ENCODE measurements at places on chromosomes 3 and 15.

DNA sequence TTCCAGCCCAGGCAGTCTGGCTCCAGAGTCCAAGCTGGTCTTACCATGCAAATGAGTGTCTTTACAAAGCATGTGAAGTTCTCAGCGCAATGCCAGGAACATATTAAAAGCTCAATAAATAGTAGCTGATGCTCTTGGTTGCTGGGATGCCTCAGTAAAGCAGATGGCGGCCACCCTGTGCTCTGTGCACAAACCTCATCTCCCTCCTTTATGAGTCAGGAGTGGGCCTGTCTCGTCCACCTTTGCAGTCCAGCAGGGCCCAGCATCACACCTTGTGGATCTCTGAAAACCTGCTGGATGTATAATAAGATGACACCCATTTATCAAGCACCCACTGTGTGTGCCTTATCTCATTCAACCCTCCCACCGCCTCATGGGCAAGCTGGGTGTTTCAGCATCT is 42.7 kb downstream of the FAM174B start:
- DNase-seq, result no peak

DNA sequence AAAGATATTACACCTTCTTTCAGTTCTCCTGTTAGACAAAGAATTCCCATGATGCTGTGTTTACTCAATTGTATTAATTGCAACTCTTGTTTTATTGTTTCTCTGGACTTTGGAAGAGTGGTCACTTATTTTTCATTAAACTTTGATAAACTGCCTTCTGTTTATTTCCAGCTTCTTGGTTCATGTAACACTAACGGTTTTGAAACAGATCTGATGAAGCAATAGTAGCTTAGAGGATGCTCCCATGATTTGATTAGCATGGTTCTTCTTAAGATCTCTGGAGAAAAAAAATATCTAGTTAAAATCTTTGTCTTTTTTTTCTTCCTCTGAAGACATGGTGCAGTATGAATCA is 90.1 kb downstream of the FNDC3B start:
- no peak for DNase-seq

DNA sequence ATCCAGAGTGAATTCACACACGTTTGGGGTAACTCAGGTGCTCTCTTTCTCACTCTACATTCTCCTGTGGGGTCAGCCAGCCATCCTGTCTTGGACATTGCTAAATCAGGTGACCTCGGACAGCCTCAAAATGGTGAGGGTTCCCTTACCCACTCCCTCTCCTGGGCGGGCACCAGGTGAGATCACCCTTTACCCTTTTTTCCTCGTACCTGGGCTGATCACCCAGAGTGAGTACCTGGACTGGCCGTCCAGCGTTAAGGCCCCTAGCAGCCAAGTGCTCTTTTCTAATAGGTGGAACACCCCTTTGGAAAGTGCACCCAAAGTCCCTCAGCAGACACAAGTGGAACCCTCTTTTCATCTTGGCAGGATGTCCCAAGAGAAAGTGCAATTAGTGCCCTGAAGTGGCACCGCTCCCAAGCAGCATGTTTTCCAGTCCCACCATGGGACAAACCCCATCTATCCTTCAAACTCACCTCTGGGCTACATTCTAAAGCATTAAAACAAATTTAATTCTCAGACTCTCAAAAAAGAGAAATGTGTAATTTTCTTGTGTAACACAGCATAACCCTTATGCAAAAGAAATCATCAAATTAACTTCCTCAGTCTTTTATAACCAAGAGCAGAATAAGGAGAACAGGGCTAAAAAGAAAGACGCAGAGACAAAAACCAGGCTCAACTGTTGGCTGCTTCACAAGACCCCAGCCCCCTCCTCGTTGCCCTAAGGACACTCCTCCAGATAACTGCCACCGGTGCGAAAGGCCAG is 20.7 kb downstream of the TRANK1 start:
- no peak for DNase-seq

DNA sequence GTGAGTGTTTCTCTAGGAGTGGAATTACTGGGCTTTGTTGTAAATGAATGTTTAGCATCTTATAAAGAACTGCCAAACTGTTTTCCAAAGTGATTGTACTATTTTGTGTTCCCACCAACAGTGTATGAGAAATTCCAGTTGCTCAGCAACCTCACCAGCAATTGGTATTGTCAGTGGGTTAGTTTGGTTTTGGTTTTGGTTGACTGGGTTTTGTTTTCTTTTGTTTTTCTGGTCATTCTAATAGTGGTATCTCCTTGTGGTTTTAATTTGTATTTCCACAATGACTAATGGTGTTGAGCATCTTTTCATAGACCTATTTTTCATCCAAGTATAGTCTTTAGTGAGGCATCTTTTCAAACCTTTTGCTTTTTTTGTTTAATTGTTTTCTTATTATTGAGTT is 27.1 kb downstream of the FILIP1L start:
- peak; percentile 21 for DNase-seq

GRCh38 chr3:157502916-157503595 is at the start of gene VEPH1:
Gene VEPH1 (minus strand): TSS chr3:157503416. CDS start chr3:157495349, 8,067 bp downstream.
- no peak for DNase-seq

DNA sequence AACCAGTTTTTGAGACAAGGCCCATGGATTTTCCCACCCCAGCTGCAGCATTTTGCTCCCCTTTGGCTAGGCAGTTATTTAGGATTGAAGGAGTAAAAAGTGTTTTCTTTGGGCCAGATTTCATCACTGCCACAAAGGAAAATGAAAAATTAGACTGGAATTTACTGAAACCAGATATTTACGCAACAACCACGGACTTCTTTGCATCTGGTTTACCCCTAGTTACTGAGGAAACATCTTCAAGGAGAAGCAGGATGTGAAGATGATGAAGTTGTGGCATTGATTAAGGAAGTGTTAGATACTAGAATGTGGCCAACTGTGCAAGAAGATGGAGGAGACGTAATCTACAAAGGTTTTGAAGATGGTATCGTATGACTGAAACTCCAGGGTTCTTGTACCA is 165.2 kb upstream of the MYRIP start:
- no peak for DNase-seq

GRCh38 chr3:118945834-118946233 is 88.8 kb downstream of the IGSF11 start:
- DNase-seq, result no peak

All from NCI-H1930 (cell line).